ENCODE measurements at places on chromosomes 5 and 9.

GRCh38 chr9:119861842-119862241, 492.6 kb upstream of the BRINP1 start:
- no peak for DNase-seq

DNA sequence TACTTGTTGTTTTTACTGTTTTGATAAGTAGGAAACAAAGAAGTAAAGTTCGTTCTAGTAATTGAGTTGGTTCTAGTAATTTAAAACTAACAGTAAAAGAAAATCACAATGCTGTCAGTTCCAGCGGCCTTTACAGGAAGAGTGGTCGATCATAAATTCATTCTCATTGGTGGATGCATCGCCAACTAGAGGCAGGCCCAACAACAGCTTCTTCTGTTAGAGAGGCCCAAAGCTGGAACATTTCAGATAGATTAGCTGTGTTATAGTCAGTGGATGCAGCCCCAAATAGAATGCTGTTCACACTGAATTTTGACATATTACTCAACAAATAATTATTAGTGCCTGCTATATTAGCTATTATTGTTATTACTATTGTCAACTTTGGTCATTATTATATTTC, 80.8 kb downstream of the ARRDC3 start:
- DNase-seq: no peak

DNA sequence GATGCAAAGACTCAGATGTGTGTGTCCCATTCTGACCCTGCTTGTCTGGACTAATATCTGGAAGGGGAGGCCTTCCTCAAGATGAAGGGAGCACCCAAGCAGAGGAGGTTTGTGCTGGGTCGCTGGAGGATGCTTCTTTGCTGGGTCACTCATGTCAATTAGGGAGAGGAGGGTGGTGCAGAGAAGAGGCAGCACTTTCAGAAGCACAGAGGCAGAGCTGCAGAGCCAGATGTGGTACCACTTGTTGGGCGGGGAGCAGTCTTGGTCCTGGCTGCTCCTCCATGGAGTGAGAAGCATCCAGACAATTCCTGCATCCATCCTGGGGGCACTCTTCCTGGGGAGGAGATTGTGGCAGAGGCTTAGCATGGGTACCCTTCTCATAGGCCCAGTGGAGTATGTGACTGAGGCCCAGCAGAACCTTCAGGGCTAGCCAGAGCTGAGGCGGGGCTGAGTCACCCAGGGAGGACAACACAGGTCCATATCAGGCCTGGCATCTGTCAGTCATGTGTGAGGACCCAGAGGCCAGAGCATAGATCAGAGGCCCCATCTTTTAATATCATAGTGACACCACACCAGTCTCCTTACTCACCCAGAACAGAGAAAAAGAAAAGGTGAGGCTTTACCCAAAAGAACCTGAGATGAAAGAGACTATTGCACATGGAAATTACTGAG, 59.8 kb downstream of the TNFSF15 start:
- DNase-seq: no peak

DNA sequence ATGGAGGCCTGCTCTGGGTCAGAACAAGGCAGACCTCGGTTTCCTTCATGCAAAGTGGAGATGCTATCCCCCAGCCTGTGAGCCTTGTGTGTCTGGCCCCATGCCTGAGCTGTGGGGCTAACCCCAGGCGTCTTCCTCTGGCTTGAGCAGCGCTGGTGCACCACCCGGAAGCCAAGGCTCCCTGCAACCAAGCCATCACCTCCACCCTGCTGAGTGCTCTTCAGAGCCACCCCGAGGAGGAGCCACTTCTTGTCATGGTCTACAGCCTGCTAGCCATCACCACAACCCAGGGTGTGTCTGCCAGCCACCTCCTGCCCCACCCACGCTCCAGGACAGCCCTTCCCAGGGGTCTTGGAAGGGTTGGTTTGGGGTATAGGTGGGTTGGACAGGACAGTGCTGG, 16.2 kb downstream of the REXO4 start:
- DNase-seq: no peak

- DNase-seq: no peak
Measured at GRCh38 chr9:97925497-97926334, 3.4 kb upstream of the TRMO start.

DNA sequence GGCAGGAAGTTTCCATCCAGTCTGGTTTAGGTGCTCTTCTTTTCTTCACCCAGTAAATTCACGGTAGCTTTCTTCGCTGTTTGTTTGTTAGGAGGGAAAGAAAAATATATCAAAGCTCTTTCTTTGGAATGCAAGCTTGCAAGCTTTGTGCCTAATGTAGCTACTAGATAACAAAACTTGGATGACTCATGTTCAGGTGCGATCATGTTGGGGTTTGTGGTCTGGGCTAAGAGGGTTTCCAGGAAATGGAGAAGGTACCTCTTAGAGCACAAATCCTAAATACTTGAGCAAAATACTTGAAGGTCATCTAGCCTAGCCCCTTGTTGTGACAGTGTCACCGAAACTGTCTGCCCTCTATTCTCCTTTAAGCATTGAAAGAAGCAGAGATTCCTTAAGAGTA, 17.7 kb downstream of the SRP19 start:
- DNase-seq: peak; percentile 77

Data from DND-41 (cell line).